CD4-positive, alpha-beta T cell treated with Interferon alpha-2 for 1 hour (primary cell): ENCODE measurements at places on chromosomes 12 and 14.

- no peak for DNase-seq
Observed at GRCh38 chr14:100214770-100215083, 24.2 kb upstream of the YY1 start.

GRCh38 chr14:94342334-94342934, 19.3 kb upstream of the SERPINA6 start:
- no peak for DNase-seq

DNA sequence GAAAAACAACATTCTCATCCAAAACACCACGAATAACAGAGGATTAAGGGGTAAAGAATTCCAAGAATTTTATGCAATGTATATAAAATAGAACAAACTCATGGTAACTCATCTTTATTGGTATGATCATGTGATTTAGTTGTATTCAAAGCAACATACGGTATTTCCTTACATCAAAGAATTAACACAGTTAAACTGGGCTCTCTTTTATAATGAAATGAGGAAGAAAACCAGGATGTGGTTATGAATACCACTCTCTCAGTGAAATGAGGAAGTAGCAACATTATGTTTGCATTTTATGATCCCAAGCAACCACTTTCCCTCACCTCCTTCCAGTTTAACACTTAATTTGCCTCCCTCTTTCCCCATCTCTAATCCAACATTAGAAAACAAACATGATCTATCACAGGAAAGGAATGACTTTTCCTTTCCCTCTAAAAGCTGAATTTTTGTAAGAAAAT, 22.9 kb downstream of the SPTLC2 start:
- no peak for DNase-seq

DNA sequence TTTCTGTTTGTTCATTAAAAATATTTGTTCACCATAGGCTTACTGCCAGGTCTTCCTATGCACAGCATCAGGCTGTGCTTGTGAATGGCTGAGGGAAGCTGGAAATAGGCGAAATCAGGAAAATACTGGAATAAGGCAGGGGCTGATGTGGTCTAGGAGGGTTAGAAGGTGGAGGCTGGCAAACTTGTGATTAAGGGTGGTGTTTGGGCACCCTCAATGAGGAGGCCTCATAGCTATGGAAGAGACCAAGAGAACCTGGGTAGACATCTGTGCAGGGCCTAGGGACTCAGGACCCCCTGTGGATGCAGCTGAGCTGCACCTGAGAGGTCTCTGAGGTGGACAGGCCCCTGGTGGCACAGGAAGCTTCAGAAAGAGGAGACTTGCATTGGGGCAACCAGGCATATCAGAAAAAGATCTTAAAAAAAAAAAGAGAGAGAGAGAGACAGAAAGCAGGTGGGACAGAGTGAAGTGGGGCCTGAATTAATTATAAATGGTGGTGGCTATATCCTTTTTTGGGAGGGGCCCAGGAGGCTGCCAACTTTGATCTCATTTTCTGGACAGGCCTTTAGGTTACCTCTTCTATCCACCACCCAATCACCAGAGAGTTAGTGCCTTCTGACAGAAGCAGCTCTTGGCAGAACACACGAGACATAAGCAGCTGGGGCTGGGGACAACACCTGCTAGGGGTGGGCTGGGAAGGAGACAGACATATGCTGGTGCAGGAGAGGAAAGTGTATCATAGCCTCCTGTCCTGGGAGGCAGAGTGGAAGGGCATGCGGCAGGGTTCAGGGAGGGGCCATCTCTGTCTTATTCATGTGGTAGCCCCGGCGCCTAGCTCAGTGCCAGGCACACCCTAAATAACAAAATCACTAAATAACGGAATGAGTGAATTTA, 46.7 kb upstream of the ATP23 start:
- no peak for DNase-seq
